ENCODE measurements at places on chromosomes 2 and 18. TPM values are rescaled to one million over a fixed set of nuclear protein-coding genes. Genes with fewer than 3 reads are reported as not detected.

DNA sequence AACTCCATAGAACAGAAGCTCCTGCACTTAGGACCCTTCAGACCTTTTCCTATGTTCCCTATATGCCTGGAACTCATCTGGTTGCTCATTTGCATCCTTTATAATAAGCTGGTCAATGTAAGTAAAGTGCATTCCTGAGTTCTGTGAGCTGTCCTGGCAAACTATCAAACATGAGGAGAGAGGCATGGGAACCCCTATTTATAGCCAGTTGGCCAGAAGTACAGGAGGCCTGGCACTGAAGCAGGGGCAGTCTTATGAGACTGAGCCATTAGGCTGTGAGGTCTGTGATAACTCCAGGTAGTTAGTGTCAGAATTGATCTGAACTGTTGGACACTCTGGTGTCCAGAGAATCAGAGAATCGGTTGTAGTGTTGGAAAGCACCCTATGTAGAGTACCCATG, 88.4 kb downstream of the EHD3 start:
- peak; percentile 36 for DNase-seq

DNA sequence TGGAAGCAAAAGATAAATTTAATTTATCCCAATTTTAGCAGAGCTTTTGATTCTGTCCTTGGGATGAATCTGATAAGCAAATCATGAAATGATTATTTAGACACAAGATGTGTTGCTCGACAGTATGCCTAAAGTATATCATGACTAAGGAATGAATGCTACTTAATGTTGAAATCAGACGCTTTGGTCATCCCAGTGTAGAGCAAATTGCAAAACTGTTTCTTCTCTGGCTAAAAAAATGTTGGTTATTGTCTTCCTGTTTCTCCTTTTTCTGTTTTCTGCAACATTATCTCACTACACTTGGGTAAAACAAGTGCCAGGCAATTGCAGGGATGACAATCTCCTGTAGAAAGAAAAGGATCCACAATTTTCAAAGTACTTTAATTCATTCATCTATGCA, 66.4 kb downstream of the BABAM2 start:
- no peak for DNase-seq

DNA sequence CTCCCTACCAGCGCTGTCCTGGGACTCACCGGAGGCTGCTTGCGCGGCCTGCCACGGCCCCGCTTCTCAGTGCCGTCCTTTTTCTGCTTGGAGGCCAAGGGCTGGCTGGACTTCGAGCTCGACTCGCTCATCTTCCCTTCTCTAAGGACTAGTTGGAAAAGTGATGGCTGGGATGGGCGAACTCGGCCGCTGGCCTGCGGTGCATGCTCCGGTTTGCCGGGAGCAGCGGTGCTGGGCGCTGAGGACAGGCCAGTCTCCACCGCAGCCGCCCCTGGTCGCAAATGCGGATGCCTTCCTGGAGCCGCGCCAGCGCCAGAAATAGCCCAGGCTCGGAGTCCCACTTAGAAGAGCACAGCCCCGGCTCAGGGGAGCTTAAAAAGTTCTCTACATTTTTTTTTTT, 3.1 kb downstream of the C2orf81 start:
- no peak for DNase-seq

DNA sequence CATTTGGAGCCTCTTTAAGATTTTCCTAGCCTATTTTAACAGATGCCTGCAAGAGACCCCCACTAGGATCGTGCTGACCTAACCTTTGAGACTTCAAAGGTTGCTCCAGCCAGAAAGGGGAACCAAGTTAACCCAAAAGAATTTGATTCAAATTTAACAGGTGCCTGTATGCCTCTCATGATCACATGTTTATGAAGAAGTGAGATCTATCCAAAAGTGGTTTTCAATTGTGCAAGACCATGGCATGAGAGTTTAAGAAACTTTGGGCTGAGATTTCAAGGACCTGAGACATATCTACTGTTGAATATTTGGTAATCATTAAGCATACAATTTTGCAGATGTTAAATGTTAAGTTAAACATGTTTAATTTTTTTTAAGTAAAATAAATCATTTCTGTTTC, 1.3 kb upstream of the RSAD2 start:
- DNase-seq = no peak

DNA sequence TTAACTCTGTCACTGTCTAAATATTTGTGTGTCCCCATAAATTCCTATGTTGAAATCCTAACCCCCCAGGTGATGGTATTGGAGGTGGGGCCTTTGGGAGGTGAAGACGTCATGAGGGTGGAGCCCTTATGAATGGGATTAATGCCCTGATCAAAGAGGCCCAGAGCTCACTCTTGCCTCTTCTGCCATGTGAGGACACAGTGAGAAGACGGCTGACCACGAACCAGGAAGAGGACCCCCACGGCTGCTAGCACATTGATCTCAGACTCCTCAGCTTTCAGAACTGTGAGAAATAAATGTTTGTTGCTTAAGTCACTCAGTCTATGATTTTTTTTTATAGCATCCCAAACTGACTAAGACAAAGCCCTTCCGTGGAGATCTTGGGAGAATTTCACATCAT, 71.2 kb downstream of the BCL2L11 start:
- no peak for DNase-seq

- DNase-seq = no peak
These were observed 247.8 kb downstream of the MYT1L start for GRCh38 chr2:2083113-2083758.

DNA sequence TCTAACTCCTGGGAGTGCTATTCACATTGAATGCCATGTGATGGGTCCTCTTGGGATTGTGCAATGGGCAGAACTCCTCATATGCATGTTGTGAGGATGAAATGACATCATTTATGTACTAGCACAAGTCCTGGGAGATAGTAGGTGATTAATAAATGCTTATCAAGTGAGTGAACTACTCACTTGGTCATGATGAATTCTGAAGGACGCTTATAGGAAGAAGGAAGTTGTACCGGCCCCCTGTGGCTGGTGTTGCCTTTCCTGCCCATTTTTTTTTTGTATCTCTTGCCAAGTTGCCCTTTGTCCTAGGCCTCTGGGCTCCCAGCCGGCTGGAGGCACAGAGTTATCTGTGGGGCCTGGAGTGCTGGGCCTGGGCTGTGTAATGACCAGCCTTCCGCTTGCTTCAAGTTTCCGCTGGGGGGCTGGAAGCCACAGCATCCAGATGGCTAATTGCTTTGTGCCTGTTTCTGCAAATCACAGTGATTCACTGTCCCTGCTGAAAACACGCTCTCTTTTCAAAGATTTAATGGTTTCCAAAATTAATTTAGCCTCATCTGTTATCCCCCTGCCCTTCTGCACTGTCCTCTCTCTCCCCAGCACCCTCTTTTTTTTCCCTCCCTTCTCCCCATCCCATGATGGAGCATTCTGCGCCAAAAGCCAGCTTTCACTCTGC, 33.7 kb upstream of the MRPL33 start:
- DNase-seq = peak; percentile 7

GRCh38 chr2:95022309-95023221, 2.9 kb upstream of the MAL start:
- peak; percentile 21 for DNase-seq

- peak; percentile 48 for DNase-seq
These were observed 48.1 kb downstream of the TMEM185B start for GRCh38 chr2:120174963-120175581.

GAREM2 gene
- polyA plus RNA-seq = 2.8 TPM

REG1B gene
- polyA plus RNA-seq = not detected

CBLN2 gene
- 0.02 TPM for polyA plus RNA-seq

HOXD11 gene
- not detected for polyA plus RNA-seq
